ENCODE measurements at places on chromosomes 2 and 18. TPM values are rescaled to one million over a fixed set of nuclear protein-coding genes. Genes with fewer than 3 reads are reported as not detected.

Gene RAB27B
- 2.4 TPM for total RNA-seq

Gene IL36RN
- total RNA-seq: not detected

Gene ACYP2
- 10.9 TPM for total RNA-seq

Gene MALT1
- 82.3 TPM for total RNA-seq

Gene SPHKAP
- not detected for total RNA-seq

Gene ZNF521
- total RNA-seq: not detected

Gene CTLA4
- 49.8 TPM for total RNA-seq

Gene CD8B
- 1.1 TPM for total RNA-seq

Gene TRIM43
- not detected for total RNA-seq

DNA sequence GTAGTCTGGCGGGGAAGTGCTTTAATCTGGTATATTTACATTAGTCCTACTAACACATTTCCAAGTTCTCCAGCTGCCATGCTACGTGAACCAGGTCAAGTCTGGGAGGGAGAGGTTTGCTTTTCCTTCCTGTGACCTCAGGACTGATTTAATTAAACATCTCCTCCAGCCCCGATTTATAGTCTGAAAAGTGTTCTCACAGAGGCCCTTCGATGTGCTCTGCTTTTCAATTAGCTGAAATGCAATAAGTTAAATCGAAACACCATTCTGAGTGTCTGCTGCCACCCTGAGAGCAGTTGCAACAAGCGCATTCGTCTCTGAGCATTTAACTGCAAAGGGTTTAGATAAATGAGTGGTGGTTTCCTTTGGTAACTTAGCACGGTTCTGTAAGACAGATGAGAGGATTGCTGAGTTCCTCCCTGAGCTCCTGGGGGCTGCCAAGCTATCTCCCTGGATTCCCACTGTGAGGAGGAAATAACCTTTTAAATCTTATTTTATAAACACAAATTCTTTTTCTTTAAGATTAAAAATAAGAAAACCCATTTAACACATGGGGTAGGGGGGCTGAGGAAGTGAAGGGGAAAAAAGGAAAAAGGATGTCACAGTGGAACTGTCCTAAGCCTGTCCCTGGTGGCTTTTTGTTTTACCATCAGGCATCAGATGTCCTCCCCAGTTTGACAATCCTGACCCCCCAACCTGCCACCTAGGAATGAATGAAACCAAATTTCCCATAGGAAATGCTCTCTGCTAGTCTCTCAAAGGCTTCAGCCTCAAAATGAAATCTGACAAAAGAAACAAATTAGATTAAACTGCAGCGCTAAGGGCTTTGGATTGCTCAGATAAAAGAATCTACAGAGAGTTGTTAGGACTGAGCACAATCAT, 56.5 kb upstream of the CREB1 start:
- no peak overlapping the region for H3K4me3 ChIP-seq
- H3K27ac ChIP-seq: no peak overlapping the region
- DNase-seq: peak; percentile 62
- peaks cover 5% of the 10 kb centered on the region for H3K4me1 ChIP-seq

DNA sequence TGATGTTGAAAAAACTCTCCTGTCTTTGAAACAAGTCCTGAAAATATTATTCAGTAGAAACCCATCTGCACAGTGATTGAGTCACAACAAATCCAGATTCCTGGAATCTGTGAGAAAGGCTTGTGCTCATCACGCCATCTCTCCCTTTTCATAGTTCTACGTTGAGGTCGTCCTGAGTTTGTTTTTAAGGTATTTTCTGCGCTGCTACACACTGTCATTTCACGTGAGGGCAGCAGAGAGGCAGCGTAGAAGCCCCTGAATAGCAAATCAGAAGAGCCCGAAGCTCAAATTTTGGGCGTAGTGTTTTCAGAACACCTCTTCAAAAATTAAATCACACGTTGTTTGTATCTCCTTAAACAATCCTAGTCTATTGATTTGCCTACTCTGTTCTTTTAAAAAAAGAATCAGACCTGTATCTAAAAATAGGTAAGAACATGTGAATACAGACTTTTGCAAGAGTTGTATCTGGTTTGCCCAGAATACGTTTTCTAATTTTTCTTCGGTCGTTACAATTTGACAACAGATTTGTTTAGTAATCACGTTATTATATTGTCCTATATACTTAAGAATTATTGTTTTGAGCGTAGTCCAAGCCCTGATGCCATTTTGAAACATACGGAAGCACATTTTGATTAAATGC, 61.6 kb upstream of the SLC38A11 start:
- no peaks in the 10 kb centered on the region for H3K27me3 ChIP-seq
- DNase-seq: no peak
- no peaks in the 10 kb centered on the region for H3K4me1 ChIP-seq

DNA sequence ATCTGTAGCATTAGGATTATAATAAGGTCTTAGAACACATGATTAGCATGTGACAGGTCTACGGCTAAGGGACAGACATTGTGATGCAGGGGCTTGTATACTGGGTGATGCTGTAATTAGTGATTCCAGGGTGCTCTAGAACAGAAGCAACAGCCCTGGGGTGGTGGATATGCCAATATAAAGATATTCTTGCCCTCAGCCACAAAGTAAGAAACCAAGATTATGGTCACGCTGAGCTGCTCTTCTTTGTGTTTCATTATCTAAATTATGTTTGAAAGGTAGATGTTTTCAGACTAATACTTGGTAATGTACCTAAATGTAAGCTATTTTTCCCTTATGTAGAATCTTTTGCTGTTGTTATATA, 45.3 kb downstream of the FN1 start:
- no peaks in the 10 kb centered on the region for H3K4me1 ChIP-seq
- DNase-seq: no peak
- no peak overlapping the region for H3K4me3 ChIP-seq
- H3K27ac ChIP-seq: no peak overlapping the region
- H3K27me3 ChIP-seq: no peaks in the 10 kb centered on the region

DNA sequence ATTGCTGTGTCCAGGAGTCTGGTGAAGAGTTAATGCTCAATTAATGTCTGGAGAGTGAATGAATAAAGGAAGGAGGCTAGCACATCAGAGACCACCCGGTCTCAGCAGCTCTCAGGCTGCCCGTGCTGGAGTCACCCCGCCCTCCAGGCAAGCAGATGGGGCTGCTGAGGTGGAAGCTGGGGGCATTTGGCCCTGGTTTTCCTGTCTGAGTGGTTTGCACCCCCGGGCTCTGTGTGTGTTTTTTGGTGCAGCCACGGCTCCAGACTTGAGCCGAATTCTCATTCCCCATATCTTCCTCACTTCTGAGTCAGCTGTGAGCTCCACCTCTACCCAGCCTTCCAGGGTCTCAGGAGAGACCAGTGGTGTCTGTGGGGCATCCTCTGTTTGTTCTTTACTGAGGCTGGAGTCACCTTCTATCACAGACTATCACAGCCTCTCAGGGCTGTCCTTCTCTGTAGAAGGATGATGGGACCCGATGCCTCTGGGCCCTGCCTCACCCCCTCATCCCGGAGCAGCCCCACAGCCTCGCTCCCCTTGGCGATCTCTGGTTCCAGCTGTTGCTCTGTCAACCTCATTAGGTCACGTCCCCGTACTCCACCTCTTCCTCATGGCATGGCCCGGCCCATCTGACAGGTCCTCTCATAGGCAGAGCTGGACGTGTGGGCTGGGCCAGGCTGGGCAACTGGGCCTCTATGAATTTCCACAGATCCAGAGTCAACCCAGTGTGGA, 60.8 kb downstream of the HS1BP3 start:
- no peaks in the 10 kb centered on the region for H3K27me3 ChIP-seq
- H3K36me3 ChIP-seq: no peaks in the 10 kb centered on the region
- no peak overlapping the region for H3K27ac ChIP-seq
- no peak for DNase-seq
- no peak overlapping the region for H3K4me3 ChIP-seq

GRCh38 chr18:13528739-13529392, 197.5 kb downstream of the FAM210A start:
- H3K4me3 ChIP-seq: no peak overlapping the region
- H3K27ac ChIP-seq: no peak overlapping the region
- H3K27me3 ChIP-seq: no peaks in the 10 kb centered on the region

DNA sequence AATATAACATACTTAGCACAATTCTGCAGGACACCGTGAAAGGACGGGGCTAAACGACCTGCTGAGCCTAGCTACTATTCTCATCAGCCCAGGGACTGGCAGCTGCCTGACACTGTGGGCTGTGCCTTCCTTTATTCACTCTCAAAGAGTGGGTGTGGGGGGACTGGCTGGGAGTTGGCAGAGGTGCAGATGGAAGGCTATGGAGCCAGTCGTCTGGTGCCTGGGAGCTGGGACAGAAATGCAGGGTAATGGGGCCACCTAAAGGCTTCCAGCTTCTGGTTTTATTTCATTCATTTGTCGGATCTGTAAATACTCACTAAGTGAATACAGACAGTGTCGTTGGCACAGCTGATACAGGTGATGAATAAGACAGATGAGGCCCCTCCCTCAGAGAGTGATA, 56.0 kb upstream of the NFU1 start:
- no peaks in the 10 kb centered on the region for H3K4me1 ChIP-seq
- no peak for DNase-seq
- no peak overlapping the region for H3K4me3 ChIP-seq
- H3K27me3 ChIP-seq: no peaks in the 10 kb centered on the region
- H3K27ac ChIP-seq: no peak overlapping the region
- H3K36me3 ChIP-seq: peaks cover 60% of the 10 kb centered on the region

DNA sequence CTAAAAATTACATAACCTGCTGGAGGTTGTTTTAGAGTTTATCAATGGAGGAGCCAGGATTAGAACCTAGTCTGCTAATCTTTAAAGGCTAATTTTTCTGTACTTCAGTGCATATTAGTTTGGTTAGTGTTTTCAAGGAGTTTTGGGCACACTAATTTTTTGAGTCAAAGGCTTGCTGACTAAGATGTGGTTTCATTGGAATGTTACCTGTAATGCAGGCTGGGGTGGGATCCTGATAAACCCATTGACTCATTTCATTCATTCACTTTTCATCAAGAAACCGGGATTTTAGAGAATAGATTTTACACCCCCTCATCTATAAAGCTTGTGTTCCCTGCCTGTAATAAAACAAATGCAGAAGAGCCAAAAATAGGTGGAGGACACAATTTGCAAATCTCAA, 91.9 kb upstream of the IL1R2 start:
- H3K4me1 ChIP-seq: peaks cover 5% of the 10 kb centered on the region
- no peaks in the 10 kb centered on the region for H3K27me3 ChIP-seq
- DNase-seq: no peak
- no peak overlapping the region for H3K4me3 ChIP-seq
- no peaks in the 10 kb centered on the region for H3K36me3 ChIP-seq

GRCh38 chr2:56347881-56348280, 164.1 kb downstream of the CCDC85A start:
- H3K27ac ChIP-seq: no peak overlapping the region
- H3K4me1 ChIP-seq: no peaks in the 10 kb centered on the region
- H3K27me3 ChIP-seq: no peaks in the 10 kb centered on the region

DNA sequence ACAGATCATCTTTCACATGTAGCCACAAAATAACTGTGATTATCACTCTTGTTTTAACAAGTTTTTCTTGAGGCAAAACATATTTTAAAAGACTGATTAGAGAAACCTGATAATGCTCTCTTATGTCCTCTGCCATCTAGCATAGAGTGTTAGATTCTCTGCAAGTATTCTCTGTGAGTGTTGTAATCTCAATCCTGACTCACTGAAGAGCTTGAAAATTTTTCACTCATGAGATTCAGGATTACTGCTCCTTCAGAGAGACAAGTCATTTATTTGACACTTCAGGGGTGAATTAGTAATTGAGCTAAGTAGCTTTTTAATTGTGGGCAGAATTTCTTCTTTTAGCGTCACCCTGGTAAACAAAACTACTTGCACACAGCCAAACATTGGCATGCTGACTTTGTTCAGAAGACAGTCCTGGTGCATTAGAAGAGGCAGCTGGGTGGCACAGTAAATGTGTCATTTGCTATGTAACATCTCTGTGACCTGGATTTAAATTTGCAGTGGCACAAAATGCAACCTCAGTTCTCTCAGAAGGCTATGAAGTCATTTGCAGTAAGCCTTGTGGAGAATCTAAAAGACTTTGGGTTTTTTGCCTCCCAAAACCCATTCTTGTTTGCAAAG, 172.9 kb downstream of the LRP1B start:
- no peaks in the 10 kb centered on the region for H3K4me1 ChIP-seq
- no peak overlapping the region for H3K4me3 ChIP-seq
- H3K27me3 ChIP-seq: no peaks in the 10 kb centered on the region
- no peaks in the 10 kb centered on the region for H3K36me3 ChIP-seq
- no peak for DNase-seq

DNA sequence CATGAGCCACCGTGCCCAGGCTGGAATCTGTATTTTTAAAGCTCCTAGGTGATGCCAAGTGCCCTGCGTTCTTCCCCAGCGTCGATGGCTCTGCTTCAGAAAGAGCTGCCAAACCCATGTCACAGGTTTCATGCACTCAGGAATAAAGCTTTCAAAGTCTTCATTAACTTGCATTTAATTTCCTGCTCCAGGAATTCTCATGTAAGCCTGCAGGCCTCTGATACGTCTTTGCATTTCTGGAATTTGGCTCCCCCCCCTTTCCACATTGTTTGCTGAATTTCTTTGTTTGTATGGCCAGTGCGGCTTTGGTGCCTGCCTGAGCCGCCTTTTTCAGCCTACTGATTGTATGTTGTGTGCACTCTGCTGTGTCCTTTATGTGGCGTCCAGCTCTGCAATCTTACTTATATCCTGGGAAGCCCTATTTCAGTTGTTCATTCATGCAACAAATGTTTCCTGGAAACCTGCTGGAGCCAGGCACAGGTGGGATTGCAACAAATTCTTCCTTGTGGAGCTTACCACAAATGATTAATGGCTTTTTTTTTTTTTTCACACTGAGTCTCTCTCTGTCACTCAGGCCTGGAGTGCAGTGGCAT, 17.9 kb upstream of the OTOF start:
- no peak for DNase-seq
- no peak overlapping the region for H3K27ac ChIP-seq
- no peak overlapping the region for H3K4me3 ChIP-seq
- no peaks in the 10 kb centered on the region for H3K36me3 ChIP-seq
- H3K27me3 ChIP-seq: no peaks in the 10 kb centered on the region

- no peaks in the 10 kb centered on the region for H3K4me1 ChIP-seq
- no peak overlapping the region for H3K4me3 ChIP-seq
- H3K36me3 ChIP-seq: no peaks in the 10 kb centered on the region
- no peak for DNase-seq
- H3K27ac ChIP-seq: no peak overlapping the region
- no peaks in the 10 kb centered on the region for H3K27me3 ChIP-seq
Observed at GRCh38 chr18:6929370-6930102, 188.1 kb downstream of the LAMA1 start.

- no peak overlapping the region for H3K27ac ChIP-seq
- DNase-seq: no peak
- H3K4me1 ChIP-seq: peaks cover 44% of the 10 kb centered on the region
Observed at GRCh38 chr2:144520756-144521487, 1.0 kb upstream of the ZEB2 start.

GRCh38 chr2:216987252-216987821, 127.5 kb upstream of the TNP1 start:
- H3K27ac ChIP-seq: no peak overlapping the region
- DNase-seq: no peak
- no peak overlapping the region for H3K4me3 ChIP-seq
- H3K4me1 ChIP-seq: no peaks in the 10 kb centered on the region

GRCh38 chr2:86393521-86394491, 47.4 kb upstream of the KDM3A start:
- no peaks in the 10 kb centered on the region for H3K36me3 ChIP-seq
- H3K4me1 ChIP-seq: no peaks in the 10 kb centered on the region
- no peak overlapping the region for H3K4me3 ChIP-seq
